ENCODE measurements at places on chromosomes 6 and 20.

GRCh38 chr6:149934249-149935156 is 7.3 kb upstream of the ULBP2 start:
- peak; percentile 83 for DNase-seq

- DNase-seq: no peak
Measured at GRCh38 chr6:31528307-31528777, 420 bp upstream of the MCCD1 start.

GRCh38 chr6:54254886-54255285 is 53.4 kb upstream of the TINAG start:
- DNase-seq: no peak

DNA sequence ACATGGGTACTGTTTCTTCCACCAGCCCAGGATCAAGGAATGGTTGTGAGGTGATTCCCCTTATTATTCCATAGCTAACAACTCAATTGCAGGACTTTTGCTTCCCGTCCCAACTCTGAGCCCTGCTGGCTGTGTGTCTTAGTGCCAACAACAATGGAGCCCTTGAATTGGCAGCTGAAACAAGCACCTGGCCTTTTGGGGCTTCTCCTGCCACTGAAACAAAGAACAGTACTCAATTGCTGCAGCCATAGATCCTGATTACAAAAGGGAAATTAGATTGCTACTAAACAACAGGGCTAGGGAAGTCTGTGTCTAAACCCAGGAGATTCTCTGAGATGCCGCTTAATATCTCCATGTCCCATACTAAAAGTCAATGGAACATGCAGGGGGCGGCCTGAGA is 61.3 kb upstream of the CARMIL1 start:
- DNase-seq: no peak

DNA sequence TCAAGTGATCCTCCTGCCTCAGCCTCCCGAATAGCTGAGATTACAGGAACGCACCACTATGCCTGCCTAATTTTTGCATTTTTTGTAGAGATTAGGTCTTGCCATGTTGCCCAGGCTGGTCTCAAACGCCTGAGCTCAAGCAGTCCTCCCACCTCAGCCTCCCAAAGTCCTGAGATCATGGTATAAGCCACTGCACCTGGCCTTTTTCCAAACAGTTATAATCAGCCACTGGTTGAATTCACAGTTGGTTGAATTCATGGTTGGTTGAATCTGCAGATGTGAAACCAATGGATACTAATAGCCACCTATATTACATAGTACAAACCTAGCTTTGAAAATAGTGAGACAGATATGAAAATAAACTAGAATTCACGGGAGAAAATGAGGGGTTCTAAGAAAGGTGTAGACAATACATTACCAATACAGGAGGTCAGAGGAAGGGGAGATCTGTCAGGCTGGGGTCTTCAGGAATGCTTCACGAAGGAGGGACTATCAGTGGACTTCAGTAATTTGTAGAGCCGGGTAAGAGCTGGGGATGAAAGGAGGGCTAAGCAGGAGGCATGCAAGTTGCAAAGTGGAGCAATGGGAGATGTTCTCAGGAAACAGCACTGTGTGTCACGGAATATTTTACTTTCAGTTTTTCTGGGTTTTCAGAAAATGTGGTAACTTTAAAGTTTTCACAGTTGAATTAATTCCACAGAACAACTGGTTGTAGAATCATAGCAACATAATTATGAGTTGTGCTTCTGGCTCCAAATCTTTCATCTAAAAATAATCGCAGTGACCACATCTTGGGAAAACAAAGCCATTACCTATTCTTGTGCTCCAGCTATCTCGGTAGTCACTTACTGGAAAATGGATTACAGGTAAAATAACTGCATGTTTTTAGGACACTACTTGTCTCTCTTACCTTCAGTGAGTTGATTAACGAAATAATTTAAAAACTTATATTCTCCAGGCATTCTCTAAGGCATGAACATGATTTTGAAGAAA is 12.9 kb upstream of the CEP85L start:
- DNase-seq: peak; percentile 28

DNA sequence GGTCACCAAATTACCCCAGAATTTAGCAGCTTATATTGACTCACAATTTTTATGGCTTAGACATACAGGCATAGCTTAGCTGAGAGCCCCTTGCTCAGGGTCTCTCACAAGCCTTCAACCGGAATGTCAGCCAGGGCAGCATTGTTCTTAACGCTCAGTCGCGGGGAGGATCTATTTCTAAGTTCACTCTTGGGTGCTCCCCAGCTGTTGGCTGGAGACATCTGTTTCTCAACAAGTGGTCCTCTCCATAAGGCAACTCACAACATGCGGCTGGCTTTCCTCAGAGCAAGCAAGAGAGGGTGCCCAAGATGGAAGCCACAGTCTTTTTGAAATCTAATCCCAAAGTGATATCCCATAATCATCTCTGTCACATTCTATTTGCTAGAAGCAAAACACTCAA is 46.6 kb downstream of the SLX4IP start:
- DNase-seq: no peak

DNA sequence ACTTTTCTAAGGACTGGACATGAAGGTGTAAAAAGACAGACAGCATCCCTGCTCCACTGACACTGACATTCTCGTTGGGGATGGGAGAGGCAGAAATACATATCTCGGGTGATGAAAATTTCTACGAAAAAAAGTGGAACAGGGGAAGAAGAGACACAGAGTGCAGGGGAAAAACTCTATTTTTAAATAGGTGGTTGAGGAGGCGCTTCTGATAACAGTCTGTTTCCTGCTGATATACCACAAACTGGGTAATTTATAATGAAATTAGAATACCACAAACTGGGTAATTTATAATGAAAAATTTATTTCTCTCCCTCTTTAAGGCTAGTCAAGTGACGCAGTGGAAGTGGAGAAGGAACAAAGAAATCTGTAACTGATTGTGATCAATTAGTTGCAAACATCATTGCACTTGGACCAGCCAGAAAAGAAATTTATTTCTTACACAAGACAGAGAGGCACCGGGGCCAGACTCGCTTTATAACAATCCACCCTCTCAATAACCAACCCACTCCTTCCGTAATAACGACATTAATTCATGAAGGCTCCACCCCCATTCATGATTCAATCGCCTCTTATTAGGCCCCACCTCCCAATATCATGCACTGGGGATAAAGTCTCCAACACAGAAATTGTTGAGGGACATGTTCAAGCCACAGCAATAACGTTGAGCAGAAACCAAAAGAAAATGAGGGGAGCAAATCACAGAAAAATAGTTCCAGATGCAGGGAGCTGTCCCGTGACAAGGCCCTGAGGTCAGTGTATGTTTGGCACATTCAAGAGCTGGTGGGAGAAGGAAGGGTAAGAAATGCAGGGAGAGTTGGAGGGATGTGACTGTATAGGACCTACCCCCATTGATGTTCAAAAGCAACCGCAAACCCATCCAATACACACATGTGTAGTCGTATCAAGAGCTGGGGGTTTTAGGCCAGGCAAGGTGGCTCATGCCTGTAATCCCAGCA is 6.6 kb upstream of the SRSF6 start:
- DNase-seq: no peak

- no peak for DNase-seq
Measured at GRCh38 chr6:126477678-126478077, 137.8 kb downstream of the CENPW start.

DNA sequence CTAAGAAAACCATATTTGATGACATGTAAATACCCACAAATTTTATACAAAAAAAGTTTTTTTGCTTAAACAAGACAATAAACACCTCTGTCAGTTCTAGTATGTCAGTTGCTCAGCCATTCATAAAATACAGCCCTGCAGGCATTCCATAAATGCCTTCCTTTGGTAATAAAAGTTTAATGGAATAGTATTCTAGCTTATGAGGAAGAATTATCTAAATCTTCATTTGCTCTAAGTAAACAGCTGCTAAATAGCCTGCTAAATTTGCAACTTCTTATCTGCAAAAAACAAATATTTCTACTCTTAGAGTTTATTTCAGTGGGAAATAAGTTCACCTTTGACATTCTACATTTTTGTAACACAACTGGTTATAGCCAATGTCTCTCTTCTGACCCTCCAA is 108.8 kb downstream of the SMLR1 start:
- DNase-seq: no peak

DNA sequence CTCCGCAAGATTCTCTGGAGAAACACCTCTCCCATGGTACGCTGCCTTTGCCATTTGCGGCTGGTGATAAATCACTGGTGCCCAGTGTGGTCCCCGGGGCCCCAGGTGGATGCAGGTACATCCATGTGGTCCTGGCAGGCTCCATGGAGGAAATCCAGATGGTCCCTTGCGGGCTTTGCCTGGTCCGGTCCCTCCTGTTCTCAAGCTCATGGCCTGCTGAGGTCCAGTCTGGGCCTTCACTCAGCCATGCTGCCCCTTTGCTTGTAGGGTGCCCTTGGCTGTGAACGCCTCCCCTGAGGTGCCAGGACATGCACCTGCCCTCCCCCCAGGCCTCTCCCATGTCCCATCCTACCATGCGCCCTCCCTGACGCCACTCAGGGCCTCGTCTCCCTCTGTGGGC is 21.2 kb upstream of the DACT2 start:
- DNase-seq: no peak

- no peak for DNase-seq
Measured at GRCh38 chr6:129732542-129732941, 22.6 kb upstream of the ARHGAP18 start.

GRCh38 chr20:25024171-25024570 is 31.6 kb upstream of the APMAP start:
- no peak for DNase-seq

- no peak for DNase-seq
Measured at GRCh38 chr6:1346558-1347091, 34.7 kb downstream of the FOXQ1 start.

DNA sequence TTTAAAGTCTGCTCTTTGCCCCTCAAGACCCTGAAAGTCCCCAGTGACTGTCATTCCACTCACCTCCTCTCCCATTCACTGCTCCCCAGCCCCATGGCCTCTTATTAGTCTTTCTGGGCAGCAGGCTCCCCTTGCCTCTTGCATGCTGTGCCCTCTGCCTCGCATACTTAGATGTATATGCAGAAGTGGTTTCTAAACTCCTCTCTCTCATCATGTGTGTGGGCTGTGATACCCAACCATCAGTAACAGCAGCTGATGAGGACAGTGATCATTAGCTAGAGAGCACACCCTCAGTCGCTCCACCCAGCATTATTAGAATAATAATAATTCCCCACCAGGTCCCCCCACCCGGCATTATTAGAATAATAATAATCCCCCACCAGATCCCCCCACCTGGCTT is 14.5 kb downstream of the PKIG start:
- DNase-seq: no peak

DNA sequence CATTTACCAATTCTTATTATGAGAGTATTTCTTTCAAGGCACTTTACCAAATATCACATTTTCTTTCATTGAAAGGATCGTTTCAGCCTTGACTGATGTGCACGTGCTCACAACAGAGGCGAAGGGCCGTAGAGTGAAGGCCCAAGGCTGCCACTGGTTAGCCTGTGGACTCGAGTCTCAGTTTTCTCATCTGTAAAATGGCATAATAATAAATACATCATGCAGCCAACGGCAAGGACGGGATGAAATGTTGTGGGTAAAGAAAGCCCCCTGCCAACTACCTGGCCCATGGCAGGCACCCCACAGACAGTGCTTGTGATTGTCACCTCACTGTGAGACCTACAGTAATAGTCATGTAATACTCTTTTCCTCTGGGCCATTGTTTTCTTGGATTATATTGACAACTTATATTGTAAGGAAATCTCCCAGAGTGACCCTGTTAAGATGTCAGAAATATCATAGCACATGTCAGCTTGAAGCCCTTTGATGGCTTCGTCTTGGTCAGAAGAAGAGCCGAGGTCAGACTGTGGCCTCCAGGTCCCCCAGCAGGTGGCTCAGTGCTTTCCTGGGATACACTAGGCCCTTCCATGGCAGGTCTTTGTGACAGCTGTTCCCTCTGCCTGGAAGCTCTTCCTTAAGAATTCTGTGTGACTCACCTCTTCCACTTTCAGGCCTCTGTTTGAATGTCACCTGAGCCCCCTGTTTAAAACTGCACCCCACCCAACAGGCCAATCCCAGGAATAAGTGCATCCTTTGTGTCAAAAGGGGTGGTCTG is 36.3 kb downstream of the FAM50B start:
- DNase-seq: no peak

DNA sequence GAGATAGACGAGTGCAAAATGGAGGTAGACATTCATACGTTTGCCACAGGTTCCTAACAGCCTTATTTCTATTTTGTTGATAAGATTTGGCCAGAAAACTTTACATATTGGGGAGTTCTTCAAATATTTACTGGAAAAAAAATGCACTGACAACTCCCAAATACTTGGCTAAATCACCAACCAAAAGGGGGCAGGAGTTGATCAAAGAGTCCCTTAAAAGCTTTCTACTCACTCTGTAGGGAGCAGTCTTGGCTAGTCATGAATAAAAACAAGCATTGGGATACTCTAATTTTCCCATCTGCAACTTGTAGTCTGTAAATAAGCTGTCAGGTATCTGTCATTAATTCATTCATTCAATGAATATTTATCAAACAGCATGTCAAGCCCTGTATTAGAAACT is 18.4 kb downstream of the TENT5A start:
- DNase-seq: no peak

DNA sequence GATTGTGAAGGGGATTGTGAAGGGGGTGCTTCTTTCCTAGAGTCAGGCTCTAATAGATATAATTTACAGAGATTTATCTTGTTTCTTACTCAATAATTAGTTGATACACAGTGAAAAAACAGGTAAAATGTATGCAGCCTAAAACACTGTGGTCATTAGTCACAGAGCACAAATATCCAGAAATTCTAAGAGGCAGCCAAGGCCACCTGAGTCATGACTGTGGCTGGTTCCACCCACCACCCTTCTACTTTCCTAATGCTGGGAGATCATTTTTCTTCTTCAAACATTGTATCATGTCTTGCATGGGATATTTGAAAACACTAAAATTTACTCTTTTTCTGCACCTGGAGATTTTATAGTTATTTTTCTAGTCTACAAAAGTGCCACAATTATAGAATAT is 181.6 kb downstream of the OTOR start:
- no peak for DNase-seq

- DNase-seq: peak; percentile 71
Measured at GRCh38 chr6:150004101-150004782, 21.1 kb downstream of the RAET1L start.

DNA sequence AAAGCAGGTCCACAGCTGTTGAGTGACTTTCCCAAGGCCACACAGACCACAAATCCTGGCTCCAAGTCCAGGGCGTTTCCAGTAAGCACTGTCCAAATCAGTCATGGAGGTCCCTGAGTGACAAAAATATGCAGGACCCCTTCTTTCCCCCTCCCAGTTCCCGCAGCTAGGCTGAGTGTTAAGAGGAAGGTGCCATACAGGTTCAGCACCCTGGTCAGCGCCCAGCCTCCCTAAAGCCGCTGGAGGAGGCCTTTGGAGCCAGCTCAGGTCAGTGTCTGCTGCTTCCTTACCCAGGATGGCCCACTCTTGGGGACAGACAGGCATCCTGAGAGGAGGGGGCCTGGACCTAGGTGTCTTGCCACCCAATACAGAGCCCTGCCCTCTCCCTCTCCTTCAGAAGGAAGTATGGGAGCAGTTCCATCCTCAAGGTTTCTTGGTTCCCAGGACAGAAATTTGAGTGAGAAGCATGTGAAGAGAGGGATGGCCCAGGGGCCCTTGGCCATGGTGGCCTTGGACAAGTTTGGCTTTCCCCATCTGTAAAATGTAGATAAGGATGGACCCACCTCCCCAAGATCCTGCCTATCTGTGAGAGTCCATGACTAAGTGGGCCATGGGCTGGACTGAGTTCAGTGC is 13.2 kb downstream of the TMEM74B start:
- peak; percentile 4 for DNase-seq

Data from CD4-positive, alpha-beta T cell treated with Interleukin-2 at 100 ng/mL for 4 hours (primary cell).